ENCODE measurements at places on chromosomes 3 and 15. TPM values are rescaled to one million over a fixed set of nuclear protein-coding genes. Genes with fewer than 3 reads are reported as not detected.

GRCh38 chr15:99850517-99850916, 117.3 kb upstream of the LYSMD4 start:
- no peak for DNase-seq

- no peak for DNase-seq
These were observed at the start of gene ARNT2 for GRCh38 chr15:80404057-80404760. Gene ARNT2 (plus strand): TSS chr15:80404382. CDS start chr15:80404516, 134 bp downstream.

DNA sequence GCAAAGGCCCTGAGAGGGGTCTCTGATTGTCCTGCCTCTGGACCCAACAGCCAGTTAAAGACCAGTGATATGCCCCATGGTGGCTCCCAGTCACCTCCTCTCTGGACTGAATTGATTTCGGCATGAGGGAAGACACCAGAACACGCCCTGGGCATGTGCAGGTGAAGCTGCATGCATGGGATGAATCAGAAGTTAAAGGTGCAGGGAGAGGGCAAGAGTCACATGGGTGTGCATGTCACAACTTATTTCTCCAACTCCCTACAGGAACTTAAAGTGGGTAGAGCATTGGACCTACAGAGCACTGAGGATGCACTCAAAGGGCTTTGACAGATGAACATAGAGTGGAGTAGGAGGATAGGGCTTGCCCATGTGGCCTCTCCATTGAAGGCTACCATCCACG, 16.9 kb upstream of the RHCG start:
- no peak for DNase-seq

DNA sequence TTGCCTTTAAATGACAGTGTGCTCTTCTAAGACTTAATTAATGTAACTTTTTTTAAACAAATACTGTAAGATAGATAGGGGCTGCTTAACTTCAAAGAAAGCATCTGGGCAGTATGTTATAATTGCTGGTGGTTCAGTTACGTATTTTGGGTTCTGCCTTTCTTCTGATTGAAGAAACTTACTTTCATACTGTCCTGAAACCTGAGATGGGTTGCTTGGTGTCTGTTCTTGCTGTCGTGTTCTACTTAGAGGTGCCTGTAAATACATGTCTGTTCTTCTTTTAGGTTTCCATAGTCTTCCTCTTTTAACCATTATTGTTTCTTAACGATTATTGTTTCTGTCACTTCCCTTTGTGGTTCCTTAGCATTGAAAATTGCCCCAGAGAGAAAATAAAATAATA, 297.7 kb upstream of the CHRM5 start:
- DNase-seq = no peak

- DNase-seq = no peak
These were observed 9.4 kb downstream of the MAPKAPK3 start for GRCh38 chr3:50626401-50626800.

DNA sequence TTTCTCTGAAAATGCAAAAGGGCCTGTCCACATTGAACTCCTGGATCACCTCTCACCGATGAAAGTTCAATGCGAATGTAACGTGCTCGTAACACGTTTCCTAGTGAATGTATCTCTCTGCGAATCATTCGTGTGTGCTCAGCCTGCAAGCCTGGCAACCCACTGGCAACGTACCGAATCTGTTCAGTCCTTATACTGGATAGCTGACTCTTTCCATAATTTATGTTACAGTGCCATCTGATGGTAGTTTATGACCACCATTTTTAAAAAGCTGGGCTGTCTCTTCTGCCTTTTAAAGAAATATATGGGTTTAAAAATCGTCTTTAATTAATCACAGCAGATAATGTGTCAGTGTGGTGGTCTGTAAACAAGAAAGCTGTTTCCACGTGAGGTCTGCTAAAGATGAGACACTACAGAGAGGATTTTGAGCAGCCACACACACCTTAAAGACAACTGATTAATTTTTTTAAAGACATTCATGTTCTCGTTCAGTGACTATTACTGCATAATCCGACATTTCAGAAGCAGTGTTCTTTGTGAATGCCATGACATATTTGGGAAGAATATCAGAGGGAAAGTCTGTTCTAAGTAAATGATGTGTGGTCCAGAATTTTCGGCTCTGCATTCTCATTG, 69.4 kb upstream of the FOXP1 start:
- DNase-seq = no peak

DNA sequence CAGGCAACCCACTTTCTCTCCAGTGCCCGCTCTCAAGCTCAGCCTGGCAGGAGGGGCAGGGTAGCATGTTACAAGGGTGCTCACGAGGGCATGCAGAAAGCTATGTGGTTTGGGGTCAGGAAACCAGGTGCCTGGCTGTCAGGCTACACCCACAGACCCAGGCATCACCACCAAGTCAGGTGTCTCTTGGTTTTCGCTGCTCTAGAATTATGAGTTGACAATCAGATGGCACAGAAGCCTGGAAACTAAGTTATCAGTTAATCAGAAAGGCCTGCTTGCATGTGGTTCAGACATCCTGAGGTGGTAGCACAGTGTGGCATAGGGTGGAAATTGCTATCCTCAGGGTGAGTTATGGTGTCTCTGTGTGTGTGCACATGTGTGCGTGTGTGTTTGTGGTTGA, 16.2 kb upstream of the CCR9 start:
- no peak for DNase-seq

GRCh38 chr3:15520185-15520584, 1.3 kb downstream of the COLQ start:
- DNase-seq = no peak

DNA sequence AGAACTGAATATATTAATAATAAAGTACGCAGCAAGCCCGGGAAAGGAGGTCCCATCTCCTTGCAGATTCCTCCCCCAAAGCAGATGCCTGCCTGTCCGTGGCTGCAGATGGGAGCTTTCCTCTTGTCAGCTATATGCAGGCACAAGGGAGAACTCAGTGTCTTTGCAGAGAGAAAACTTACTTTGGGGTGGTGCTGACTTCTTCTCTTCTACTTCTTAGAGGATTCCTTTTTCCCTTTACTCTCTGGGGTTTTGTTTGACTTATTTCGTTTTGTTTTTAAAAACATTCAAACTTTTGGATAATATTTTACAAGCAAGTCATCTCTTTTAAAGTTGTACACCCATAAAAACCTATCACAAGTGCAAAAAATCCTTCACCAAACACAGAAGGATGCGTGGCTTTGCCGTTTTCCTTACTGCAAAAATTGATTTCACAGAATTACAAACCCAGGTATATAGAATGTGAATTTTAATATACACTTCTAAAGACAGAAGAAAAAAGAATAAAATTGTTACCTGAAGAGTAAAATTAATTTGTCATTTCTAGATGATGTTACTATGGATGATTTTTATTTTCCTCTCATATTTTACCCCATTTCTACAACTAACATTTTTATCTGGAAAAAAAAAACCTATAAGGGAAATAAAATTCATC, 65.3 kb upstream of the IGF1R start:
- DNase-seq = peak; percentile 12

DNA sequence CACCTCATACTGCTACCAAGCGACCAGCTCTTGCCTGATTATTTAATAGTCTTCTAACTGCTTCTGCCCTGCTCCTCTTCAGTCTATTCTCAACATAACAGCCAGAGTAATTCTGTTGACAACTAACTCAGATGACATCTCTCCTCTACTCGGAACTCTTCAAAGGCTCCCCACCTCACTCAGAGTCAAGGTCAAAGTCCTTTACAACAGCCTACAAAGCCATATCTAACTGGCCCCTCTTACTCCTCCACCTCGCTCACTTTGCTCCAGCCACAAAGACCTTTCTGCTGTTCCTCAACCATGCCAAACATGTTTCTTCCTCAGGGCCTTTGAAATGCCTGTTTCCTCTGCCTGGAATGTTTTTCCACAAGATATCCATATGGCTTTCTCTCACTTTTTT, 43.6 kb downstream of the PIK3R4 start:
- DNase-seq = no peak

GRCh38 chr3:124832782-124833709, 54.1 kb downstream of the ITGB5 start:
- DNase-seq = no peak

DNA sequence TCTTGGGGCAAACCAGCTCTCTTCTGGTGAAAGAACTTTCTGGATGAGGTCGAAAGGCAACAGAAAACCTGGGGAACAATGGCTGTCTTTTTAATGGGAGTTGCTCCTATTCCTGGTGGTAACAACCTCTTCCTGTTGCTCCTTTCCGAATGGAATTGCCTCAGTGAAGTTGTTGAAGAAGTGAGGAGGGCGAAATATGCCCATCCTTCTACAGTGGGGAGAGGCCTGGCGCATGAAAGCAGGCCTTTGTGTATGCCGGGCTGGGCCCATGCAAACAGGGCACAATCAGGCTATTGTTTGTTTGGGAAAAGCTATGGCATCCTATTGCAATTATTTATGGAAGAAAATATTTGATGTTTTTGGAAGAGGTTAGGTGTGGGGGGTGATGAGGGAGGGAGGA, 166.9 kb downstream of the IGF1R start:
- no peak for DNase-seq

GRCh38 chr3:3726549-3726948, 72.7 kb upstream of the LRRN1 start:
- DNase-seq = no peak

DNA sequence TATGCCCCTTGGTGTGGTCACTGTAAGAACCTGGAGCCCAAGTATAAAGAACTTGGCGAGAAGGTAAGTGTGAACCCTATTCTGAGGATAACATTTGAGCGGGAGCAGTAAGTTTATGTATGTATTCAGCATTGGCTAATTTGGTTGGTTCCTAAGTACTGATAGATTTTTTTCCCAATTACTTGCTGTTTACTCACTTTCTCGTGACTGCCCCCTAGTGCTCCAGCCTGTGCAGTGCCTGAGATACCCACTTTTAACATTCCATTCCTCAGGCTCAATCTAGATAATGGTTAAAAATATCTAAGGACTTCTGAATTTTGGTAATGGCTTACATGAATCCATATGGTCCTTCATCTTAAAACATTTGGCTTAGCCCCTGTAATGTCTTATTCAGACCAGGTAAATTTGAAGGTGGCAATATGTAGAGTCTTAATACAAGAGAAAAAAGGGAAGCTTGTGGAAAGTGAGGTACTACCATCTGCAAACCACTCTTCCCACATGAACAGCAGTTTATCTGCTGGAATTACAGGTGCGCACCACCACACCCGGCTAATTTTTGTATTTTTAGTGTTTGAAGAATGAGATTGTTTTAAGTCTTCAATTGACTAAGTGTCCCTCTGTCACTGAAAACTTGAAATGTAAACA, 7.1 kb downstream of the ELL3 start:
- peak; percentile 39 for DNase-seq

DNA sequence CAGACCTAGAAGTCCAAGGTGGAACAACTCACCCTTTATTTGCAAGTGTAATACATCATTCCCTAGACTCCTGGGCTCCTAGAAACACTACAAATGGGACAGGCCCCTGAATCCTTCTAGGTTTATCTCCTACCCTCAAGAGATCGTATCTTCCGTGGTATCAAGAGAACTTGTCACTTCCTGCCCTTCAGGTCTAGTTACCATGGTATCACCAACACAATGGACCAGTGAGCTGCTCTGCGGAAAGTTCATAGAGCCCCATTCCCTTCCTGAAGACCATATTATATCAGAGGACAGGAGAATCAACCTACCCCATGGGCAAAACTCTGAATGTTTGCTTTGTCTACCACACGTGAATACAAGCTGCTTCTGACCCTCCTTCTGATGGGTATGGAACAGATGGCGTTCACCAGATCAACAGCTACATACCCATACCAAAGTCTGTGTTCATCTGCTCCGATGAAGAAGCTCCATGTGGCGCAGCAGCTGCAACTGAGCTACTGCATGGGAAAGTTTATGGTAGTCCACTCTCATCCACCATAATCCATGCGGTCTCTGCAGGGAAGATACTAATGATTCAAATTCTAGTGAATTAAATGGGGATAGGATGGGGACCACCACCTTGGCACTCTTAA, 84.6 kb upstream of the KLF13 start:
- no peak for DNase-seq

GRCh38 chr3:123129092-123129491, 62.3 kb downstream of the PDIA5 start:
- DNase-seq = no peak

GRCh38 chr3:138136201-138136600, 4.0 kb upstream of the A4GNT start:
- no peak for DNase-seq

DNA sequence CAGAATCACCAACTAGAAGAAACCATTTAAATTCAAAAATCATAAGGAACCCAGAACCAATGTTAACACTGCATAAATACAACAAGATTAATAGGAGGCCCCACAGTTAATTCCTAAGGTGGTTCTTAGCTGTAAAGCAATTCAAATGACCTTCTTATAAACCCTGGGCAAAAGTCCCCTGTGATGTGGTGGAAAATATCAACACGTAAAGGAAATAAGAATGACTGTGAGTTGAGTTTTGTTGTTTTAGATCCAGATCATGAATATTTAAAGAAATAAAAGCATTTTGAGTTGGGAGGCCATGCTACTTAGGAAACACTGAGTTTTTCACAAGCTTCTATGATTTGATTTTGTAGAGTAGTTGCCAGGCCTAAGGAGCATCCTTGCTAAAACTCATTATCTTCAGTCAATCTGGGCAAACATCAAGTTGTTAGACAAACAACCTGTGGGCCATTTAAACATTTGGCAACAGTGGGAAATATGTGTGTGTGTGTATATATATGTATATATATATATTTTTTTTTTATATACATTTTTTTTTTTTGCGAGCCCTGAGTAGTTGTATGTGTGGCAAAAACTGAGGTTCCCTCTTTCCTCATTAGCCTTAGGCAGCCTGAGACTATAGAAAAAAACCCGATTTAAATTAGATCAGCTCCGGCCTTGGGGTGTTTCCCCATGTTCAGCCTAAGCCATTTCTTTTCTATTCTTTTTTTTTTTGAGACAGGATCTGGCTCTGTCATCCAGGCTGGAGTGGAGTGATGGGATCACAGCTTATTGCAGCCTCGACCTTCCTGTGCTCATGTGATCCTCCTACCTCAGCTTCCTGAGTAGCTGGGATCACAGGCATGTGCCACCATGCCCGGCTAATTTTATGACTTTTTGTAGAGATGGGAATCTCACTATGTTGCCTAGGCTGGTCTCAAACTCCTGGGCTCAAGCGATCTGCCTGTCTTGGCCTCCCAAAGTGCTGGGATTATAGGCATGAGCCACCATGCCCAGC, 8.0 kb upstream of the PXK start:
- DNase-seq = no peak

GRCh38 chr3:16400106-16400931, 113.2 kb downstream of the RFTN1 start:
- DNase-seq = no peak

DNA sequence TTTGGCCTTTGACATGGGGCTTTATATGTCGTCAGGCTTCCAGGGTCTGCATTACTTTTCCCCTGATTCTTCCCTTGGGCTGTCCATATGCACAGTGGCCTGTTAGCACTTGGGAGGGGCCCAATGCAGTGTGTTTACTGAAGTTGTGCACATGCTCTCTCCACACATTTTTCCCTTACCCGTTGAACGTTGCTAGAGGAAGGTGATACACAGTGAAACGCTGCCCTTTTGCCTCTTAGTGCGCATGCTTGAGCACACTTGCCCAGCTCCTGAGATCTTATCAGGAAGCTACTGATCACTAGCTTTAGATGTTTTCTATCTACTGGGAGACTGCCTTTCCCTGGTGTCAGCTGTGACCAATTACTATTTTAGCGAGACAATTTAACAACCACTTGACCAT, 1198.0 kb downstream of the ROBO1 start:
- no peak for DNase-seq

Gene NPAP1
- not detected for total RNA-seq

Gene CALML4
- total RNA-seq = 1.1 TPM

Gene PAQR5
- 10.5 TPM for total RNA-seq

Gene PRSS50
- not detected for total RNA-seq

Gene HEMK1
- total RNA-seq = 9.3 TPM

Gene ATP8B4
- total RNA-seq = not detected

All from SJSA1 (cell line).